ENCODE measurements at places on chromosomes 7 and 10.
A peak's percentile ranks its signal among the peaks of the same experiment; 100 is the strongest.

DNA sequence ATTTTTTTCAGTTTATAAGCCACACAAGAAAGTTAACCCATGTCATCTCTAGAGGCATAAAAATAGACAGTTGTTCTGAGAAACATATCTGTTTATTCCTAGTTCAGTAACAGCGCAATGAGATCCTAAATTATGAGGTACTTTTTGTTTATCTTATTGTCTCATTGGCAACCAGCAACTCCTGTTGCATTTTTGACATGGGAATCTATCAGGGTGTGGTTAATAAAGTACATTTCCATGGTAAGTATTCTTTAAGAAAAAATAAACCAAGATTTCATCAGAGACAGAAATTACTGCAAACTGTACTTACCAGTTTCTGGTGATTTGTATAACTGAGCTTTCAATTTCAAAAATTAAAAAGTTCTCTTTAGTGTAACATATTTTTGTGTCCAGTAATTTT, 9.0 kb downstream of the FAS start:
- DNase-seq, result no peak

DNA sequence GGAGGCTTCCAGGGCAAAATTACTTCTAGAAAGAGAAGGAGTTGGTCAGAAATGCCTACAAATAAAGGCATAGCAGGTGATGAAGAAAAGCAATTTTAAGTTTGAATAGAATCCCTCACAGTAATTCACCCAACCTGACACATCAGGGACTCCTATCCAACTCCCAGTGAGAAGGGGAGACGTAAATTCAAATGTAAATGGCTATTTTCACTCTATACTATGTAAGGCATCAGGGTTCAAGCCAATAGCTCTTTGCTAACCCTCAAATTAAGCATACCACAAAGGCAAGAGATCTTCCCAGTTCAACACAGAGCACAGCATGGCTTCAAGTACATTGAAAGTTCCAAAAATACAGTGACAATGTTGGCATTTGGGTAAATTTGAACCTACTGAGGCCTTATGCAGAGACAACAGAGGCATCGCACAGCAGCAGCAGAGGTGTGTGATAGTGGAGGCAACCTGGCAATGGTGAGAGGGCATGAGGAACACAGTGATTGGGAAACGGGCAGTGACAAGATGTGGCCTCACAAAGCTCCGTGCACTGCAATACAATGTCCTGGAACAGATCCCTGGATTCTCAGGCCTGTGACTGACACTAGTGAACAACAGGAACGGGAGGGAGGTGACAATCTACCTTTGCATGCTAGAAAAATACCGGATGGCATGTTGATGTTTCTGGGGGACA, 95.7 kb downstream of the VSTM2A start:
- no peak for DNase-seq

DNA sequence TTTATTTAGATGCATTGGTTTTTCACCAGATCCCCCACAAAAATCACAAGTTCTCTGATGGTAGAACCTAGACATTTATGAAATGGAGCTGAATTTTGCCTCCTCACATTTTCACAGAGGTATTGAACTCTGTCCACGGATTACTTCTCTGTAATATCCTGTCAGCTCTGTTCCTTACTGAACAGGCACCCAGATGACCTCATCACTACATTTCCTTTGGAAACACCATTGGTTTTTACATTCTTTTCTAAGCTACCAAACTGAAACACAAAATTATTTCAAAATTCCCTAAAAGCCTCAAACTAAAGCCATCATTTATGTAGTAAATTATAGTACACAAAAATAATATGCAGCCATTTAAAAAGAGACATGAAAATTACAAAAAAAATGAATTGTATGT, 98.3 kb upstream of the KCNIP2 start:
- DNase-seq, result no peak

GRCh38 chr7:55187701-55188491, 169.1 kb downstream of the EGFR start:
- no peak for DNase-seq

DNA sequence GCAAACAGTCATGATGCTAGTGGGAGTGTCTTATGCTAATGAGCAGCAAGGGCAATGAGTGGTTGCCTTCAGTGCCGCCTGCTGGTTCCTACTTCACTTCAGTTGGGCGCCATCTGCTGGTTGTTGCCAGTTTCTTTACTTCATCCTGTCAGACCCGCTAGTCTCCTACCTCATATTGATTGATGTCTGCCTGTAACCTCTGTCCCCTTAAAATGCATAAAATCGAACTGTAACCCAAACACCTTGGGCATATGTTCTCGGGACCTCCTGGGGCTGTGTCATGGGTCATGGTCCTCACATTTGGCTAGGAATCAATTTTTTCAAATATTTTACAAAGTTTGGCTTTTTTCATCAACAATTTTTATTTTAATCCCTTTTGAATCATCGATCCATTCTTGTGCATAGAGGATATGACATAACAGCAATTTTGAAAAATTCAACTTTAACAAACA, 62.8 kb upstream of the C7orf33 start:
- DNase-seq, result peak; percentile 53

DNA sequence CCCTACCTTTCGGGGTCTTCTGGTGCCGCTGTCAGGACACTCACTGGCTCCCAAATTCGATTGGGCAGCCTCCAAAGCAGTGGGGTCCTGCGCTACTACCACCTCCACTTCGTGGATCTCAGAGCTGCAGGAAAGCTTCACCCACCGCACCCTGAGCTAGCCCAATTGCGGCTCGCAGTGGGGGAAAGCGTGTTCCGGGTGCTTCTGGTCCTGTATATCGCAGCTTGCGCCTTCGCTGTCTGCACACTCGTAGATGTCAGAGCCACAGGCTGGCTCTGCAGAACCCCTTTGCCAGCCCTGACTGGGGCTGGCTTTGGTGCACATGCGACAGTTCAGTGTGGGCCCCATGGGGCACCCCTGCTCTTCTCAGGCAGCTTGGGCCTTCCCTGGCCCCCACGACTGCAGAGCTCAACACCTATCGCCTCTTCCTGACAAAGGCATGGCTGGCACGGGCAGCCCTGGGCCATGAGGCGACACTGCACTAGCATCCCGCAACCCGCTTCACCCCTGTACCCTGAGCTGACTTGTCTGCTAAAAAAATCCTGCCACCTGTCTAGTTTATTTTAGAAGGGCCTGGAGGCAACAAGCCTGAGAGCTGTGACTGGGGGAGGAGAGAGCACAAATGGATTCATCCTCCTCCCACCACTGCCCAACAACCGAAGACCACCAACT, 78.7 kb upstream of the ABI1 start:
- DNase-seq, result no peak

GRCh38 chr7:40907286-40907685, 772.5 kb downstream of the SUGCT start:
- no peak for DNase-seq

DNA sequence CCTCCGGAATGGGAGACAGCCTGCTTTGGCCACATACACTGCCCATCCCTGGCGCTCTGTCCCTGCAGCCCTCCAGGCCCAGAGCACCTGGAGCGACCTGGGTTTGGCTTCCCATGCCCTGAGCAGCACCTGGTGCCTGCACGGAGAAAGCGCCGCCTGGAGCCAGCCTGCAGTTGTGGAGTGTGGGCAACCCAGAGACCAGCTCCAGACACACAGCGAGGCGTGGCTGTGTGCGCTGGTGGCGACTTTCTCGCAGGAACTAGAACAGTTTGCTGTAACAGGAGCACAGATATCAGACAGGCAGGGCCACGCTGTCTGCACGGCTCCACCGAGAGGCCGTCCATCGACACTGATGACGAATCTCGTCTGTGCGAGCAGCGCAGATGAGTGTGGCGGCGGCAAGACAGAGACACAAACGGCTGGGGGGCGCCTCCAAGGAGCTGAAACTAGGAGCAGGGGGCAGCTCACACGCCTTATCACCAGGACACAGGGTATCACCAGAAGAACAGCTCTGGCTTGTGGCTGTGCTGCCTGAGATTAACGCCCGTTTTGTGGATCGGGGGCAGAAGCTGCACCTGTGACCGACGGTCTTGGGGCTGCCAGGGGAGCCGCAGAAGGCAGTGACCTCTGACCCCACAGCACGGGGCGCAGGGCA, 275.3 kb downstream of the DNAJB6 start:
- no peak for DNase-seq

- no peak for DNase-seq
Observed at GRCh38 chr7:36109013-36109627, 43.9 kb upstream of the EEPD1 start.

- DNase-seq, result no peak
Observed at GRCh38 chr7:29156907-29157452, 10.6 kb upstream of the CPVL start.

- peak; percentile 73 for DNase-seq
Observed at GRCh38 chr7:149838224-149838991, at the start of gene ZNF862. ZNF862 (plus strand) TSS chr7:149838375; CDS start chr7:149838612, 237 bp downstream.

DNA sequence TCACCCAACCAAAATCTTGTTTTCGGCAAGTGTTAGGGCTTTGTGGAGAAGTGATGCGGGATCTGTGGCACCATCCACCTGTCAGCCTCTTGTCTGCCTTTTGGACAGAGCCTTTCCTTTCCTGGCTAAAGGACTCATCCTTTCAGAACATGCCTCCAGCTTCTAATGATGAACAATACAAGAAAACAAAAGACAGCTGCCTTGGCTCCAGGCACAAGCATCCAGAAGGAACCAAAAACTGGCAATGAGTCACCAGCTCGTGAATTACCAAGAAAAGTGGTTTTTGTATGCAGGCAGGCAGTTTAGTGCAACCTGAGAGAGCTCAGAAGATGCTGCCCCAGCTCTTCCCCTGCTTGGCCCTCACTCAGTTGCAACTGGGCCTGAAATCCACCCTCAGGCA, 84.6 kb upstream of the NAMPT start:
- DNase-seq, result peak; percentile 25

- no peak for DNase-seq
Observed at GRCh38 chr10:14010101-14010558, 320.6 kb downstream of the FRMD4A start.

DNA sequence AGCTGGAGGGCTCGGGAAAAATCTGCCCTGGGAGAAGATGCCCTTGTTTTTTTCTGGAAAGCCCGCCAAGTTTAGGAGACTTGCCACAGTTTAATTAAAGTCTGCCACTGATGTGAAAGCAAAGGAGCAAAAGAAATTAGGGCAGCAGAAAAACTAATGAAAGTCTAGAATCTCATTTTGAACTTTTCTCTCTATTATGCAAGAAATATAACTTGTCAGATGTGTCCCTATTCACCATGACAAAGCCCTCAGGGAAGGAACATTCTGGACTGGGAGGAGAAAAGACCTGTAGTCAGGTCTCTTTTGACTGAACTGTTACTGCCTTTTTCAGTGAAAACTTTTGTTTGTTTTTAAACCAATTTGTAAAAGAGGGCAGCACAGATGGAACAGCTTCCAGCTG, 715.5 kb downstream of the SORCS3 start:
- no peak for DNase-seq

GRCh38 chr10:31064348-31064747, 32.7 kb upstream of the ZNF438 start:
- no peak for DNase-seq

- DNase-seq, result no peak
Observed at GRCh38 chr7:106220307-106220706, 64.5 kb downstream of the NAMPT start.

- no peak for DNase-seq
Observed at GRCh38 chr7:69682518-69682917, 84.2 kb downstream of the AUTS2 start.

DNA sequence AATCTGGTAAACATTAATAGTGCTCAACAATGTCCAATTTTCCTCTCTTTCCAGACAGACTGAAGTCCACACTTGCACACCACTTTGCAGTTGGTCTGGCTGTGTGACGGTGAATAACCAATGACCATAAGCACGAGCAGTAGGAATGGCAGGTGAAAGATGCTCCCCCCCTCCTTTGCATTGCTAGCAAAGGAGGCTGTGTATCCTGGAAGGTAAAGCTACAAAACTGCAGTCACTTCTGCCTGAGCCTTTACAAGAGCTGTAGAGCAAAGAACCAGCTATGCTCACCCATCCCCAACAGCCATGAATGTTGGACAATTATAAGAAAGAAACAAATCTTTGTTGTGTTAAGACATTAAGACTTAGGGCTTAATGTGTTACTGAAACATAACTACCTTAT, 178.0 kb downstream of the IPMK start:
- no peak for DNase-seq

DNA sequence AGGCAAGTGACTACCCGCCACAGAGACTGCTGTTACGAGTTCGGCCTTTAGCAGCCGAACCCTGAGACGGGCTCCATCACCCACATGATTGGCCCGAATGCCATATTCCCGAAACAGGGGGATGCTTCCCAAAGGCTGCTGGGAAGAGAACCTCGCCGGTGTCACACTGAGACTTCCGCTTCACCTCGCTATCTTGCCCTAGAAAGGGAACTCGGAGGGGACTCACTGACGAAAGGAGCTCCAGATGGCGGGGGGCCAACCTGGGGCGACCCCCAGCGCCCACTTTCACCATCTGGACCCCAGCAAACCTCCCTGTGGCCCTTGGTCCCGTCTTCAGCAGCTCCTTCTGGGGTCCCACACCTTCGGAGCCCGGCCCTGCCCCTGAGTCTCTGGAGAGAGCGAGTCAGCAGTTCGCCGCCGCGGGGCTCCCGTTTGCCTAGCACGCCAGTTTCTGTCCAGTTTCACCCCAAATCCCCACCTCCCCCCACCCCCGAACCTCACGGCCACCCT, 529 bp downstream of the HPS1 start:
- DNase-seq, result no peak

DNA sequence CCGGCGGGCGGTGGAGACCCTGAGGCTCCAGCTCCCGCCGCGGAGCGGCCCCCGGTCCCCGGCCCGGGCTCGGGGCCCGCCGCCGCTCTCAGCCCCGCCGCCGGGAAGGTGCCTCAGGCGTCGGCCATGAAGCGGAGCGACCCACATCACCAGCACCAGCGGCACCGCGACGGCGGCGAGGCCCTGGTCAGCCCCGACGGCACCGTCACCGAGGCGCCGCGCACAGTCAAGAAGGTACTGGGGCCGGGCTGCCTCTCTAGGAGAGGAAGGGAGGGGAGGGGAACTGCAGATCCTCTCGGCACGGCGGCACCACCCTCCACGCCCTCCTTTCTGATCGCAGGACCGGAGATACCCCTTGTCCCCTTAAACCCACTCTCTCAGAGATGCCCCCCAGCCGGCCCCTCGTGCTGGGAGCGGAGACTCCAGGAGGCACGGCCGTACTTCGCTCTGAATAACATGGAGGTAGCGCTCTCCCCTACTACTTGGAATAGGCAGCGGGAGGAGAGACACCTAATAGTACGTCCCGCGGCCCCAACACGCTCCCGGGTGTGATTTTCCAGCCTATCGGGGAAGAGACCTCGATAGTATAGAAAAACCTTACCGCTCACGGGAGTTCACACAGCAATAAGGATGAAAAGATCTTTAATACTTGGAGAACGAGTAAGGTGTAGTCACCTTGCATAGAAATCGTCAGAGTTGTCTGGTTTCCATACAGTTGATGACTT, 538 bp downstream of the AHCYL2 start:
- no peak for DNase-seq

DNA sequence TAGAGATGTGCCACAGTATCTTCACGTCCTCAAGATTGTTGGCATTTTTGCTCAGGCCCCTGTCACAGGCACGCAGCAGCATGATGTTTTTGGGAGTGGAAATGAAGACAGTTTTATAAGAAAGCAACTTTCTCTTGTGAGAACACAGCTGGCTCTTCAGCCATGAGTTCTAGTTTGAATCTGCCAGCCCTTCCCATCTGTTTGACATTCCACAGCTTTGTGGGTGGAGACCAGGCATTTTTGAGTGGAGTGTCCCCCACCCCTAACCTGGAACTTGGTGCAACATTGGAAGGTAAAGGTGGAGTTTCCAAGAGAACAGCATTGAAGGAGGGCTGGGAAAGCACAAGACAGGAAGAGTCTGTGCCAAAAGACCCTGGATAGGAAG, 253.1 kb upstream of the IGFBP3 start:
- no peak for DNase-seq

GRCh38 chr10:29658984-29659965, 24.5 kb upstream of the SVIL start:
- DNase-seq, result peak; percentile 99

Measured in keratinocyte (primary cell).